ENCODE measurements at places on chromosomes 12 and 14.
A peak's percentile ranks its signal among the peaks of the same experiment; 100 is the strongest.

- no peak for DNase-seq
Observed at GRCh38 chr14:78073028-78073427, 97.1 kb upstream of the NRXN3 start.

GRCh38 chr14:74391479-74391878 is 34.5 kb downstream of the SYNDIG1L start:
- no peak for DNase-seq

DNA sequence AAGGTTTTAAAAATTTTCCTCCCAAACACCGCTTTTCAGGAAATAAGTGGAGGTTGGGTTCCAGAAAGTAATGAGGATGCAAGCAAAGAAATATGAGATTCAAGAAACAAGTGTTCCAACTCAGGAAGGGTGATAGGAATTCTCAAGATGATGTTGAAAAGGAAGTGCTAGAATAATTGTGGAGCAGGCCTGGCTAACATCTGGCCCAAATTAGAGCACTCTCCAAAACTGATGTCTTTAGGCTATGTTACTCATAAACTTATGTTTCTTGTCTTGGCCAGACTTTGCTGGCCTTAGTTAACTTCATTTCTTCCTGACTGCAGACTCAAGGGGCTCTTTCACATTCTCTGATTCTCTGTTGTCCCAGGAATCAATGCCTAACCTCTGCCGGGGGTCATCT is 116.3 kb downstream of the TMTC3 start:
- DNase-seq, result no peak

GRCh38 chr14:94691660-94692034 is 78.3 kb downstream of the GSC start:
- no peak for DNase-seq

DNA sequence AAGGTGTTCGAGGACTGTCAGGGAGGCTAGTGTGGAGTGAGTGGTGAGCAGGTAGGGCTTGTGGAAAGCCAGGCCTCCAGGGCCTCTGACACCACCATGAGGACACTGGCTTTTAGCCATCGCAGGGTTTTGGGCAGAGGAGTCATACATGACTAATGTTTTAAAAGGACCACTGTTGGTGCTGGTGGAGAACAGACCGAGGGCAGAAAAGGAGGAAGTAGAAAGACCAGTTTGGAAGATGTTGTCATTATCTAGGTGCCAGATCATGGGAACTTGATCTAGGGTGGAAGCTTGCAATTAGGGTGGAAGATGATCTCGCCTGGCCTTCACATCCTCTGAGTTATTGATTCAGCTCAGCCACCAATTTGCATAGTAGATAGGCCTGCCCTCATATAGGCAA is 144.2 kb downstream of the C12orf75 start:
- peak; percentile 84 for DNase-seq

DNA sequence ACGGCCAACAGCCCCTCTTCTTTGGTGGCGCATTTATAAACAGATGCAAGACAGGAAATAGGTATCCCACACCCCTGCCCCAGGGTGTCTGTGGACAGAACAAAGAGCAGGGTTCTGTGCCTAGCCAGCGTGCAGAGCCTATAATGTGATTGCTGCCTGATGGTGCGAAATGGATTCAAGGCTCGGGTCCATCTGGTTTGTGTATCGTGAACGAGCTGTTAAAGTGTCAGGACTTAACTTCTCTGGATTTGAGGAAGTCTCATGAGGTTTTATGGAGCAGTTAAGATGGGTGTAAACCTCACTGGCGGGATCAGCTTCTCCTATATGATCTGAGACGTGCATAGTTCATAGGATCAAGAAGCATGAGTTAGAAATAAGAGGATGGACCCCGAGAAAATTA is 388.7 kb upstream of the TBX3 start:
- no peak for DNase-seq

DNA sequence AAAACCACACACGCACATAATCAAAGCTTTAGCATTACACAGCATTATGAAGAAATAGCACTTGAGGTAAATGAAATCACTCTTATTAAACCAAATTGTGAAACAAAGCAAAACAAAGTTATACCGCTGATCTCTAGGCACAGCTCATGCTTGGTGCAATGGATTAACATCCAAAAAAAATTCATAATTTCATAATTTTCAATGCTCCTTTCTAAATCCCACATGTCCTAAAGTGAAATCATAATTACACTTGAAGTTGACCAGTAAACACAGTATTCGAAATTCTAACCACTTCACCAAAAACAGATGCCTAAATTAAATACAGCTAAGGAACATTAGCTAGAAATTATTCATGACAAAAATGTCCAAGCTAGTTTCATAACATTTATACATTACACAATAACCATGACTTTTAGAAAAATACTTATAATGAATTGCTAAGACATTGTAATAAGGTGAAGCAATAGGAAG is 1.5 kb downstream of the MLH3 start:
- no peak for DNase-seq

- peak; percentile 93 for DNase-seq
Observed at GRCh38 chr14:95507174-95507573, 9.3 kb downstream of the SYNE3 start.

DNA sequence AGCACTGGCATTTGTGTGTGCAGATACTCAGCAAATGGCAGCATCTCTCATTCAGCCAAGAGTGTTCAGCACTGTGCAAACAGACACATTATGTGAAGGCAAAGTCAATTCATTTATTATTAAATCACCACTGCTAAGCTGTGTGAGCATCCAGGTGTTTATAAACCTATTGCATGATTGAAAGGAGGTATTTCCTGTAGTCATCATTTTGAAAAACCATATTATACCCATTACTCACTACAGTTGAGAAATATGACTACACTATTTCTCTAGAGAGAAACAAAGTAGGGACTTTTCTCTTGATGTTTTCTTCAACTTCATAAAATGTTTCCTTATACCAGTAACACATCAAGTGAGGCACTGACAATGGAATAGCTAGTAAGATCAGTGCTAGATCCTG is 13.7 kb downstream of the SPX start:
- DNase-seq, result peak; percentile 58

DNA sequence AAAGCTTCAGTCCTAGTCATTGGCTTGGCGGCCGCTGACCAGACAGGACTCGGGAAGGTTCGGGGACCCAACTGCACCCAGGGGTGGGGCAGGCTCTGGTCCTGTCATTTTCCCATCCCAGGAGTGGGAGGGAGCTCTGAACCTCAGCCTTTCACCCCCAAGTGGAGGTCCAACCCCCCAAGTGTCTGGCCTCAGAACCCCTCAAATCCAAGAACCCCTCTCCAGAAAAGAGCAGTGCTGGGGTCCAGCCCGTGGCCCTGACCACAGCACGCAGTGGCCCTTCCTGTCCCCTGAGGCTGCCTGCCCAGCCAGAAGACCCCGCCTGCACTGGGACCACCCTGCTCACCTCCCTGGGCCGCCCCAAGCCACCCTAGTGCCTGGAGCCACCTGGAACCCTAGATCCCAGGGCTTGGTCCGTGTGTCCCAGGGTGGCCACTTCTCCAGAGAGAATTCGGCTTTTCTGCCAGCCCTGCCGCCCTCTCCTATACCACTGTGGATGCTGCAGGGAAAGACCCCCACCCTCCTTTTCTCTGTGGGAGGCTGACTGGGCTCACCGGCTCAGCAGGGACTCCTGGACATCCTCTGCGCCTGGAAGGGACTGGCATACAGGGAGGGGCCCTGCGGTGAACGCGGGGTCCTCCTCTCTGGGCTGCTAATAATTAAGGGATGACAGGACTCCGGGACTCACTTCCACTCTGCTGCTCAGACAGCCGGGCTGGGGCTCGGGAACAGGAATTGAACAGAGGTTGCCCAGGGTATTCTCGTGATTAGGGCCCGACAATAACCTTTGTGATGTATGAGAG is 326.9 kb upstream of the SFSWAP start:
- no peak for DNase-seq
